ENCODE measurements at places on chromosomes 3 and 15.

DNA sequence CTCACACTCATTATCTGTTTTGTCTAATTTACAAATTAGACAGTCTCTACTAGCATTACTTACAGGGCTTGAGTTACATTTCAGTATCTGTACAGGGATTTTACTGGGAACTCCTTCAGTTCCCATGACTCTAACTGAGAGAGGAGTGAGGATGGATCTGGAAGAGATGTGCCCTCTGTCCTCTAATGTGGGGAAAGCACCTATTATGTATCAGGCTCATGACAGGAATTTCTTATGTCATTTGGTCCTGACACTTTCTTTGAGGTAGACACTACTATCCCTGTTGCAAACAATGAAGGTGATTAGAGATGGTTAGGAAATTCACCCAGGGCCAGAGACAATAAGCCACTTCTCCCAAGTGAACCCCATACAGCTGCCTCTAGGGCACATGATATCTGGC, 10.9 kb upstream of the NCKIPSD start:
- no peak for DNase-seq

DNA sequence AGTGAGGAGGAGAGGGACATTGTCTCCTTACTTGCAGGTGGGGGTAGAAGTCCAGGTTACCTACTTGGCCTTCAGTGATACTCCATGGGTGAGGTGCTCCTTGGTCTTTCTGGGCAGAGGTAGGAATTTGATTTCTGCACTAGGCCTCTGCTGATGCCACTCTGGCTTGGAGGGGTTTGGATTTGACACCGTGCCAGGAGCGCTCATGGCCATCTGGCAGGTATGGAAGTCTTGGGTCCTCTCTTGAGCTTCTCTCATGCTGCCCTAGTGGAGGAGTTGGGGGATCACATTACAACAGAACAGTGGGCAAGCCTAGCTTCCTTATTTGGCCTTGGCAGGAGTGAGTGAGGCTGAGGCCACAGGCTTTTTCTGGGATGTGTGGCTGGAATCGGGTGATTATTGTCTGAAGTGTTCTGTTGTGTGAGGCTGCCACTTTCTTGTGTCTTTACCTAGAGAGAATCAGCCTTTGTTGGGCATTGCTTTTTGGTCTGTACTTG, 525.0 kb downstream of the GABRG3 start:
- no peak for DNase-seq

- DNase-seq: peak; percentile 70
Observed at GRCh38 chr15:31263751-31264558, 62.7 kb upstream of the KLF13 start.

DNA sequence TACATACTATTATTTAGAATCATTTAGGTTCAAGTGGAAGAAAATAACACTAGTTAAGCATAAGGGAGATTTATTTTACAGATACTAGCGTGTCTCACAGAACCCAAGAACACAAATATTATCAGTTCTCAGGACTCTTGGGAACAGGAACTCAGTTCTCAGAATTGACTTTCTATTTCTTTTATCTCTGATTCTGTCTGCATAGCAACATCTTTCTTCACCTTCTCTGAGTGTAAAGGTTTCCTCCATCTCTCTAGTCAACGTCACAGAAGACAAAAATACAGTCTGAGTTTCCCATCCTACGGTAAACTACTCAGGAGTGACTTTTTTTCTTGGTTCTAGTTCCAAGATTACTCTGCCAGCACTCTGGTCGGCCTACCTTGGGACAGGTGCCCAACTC, 220.0 kb downstream of the SV2B start:
- DNase-seq: no peak

- DNase-seq: no peak
Observed at GRCh38 chr3:51156147-51156546, 228.9 kb upstream of the MANF start.

- no peak for DNase-seq
Observed at GRCh38 chr3:133038089-133038730, at the start of gene TMEM108. TMEM108 (plus strand) TSS chr3:133038391.

DNA sequence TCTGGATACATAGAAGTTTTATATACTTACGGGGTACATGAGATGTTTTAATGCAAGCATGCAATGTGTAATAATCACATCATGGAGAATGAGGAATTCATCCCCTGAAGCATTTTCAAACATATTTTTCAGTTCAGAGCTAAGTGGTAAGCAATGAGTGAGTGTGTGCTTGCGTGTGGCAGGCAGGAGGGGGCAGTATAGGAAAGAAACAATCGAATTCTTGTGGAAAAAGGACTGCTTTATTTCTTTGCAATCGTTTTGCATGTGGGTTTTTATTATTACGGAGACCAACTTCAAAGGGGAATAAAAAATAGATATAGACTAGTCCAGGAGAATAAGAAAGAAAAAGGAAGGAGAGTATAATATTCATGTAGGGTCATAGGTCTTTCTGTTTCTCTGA, 271.6 kb downstream of the CHL1 start:
- DNase-seq: no peak

- DNase-seq: no peak
Observed at GRCh38 chr3:122576174-122576940, 1.1 kb upstream of the PARP15 start.

- DNase-seq: no peak
Observed at GRCh38 chr15:35442742-35443141, 103.2 kb downstream of the DPH6 start.

DNA sequence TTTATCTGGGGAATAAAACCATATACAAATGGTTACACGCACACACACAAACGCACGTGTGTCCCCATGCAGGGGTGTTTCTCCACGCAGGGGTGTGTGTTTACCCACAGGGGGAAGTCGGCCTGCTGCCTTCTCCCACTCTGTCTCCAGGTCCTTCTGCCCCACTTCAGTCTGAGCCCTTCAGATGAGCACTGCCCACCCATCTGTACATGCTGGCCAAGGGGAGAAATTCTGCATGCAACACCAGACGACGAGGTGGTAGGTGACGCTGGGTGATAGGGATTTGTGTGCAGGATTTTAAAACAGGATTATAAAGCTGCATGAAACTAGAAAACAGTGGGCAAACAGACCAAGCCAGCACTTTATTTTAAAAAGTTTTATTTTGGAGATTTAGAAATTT, 122.5 kb downstream of the TJP1 start:
- DNase-seq: no peak

DNA sequence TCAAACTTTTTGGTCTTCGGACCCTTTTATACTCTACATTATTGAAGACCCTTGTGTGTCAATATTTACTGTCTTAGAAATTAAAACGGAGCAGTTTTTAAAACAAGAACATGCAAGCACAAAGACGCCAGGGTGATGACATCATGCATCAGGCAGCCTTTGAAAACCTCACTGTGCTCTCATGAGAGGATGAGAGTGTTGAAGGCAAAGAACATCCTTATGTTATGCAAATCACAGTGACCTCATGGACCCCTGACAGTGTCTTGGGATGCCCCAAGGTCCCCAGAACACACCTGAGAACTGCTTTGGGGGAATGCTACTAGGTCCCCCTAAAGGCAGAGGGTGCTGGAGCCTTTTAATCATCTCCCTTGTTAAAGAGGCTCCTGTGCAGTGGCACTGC, 51.6 kb downstream of the CHDH start:
- DNase-seq: no peak

DNA sequence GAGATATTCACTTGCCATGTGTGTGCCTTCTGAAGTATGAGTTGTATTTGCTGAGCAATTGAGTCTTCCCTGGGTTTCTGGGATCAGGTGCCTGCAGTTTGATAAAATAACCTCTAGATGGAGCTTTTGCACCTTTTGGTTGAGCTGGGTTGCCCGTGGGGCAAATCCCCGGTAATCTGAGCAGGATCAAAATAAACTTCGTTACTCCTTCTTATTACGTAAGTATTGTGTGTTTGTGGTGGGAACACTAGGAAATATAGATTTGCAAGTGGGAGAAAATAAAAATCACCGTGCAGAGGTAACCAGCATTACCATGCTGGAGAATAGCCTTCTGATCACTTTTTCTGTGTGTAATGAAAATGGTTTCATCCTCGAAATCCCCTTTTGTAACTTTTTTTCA, 277.4 kb upstream of the NR2E3 start:
- DNase-seq: no peak

DNA sequence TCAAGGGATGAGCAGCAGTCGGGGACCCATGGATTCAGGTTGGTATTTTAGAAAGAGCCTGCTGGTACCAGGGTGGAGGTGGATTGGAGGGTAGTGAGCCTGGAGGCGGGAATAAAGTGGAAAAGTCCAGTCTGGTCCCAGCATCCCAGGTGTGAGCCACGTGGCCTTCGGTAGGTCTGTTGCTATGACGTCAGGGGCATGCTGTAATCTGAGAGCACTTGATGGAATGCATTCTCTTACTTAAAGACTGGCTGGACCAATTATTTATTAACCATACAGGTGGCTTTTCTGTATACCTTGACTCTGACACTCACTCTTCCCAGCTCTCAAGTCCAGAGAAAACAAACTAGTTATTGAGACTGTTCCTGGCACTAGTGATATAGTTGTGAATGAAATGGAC, 389.9 kb upstream of the RGMA start:
- no peak for DNase-seq

- DNase-seq: no peak
Observed at GRCh38 chr3:171874879-171875278, 31.7 kb downstream of the TMEM212 start.

DNA sequence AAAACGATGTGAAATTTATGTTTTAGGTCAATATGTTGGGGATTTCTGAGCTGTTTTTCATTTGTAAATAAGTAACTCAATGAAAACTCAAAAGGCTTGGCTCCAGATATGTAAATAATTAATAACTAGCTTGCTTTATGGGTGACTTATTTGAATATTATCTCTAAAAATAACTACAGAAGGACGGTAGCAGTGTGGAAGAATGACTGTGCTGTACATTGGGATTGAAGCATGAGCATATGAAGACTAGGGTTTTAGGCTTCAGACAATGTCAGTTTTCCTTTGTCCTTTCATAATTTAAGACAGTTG, 343.9 kb downstream of the GRM7 start:
- DNase-seq: no peak

- no peak for DNase-seq
Observed at GRCh38 chr3:171113716-171114115, 87.2 kb upstream of the SLC2A2 start.

DNA sequence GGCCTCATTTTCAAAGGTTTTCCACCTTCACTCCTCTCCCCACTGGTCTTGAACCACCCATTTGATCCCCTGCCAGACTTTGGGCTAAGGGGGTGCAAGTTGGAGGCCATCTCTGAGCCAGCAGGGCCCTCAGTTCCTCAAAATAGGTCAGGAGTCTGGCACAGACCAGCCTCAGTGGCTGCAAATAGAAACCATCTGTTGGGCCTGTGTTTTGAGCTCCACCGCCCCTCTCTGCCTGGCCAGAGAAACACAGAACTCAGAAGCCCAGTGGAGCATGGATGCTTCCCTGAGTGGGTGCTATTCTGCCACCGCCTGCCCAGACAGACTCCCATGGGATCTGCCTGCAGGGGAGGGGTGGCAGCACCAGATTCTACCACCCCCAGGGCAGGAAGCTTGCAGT, 56.3 kb downstream of the CORO2B start:
- DNase-seq: no peak

DNA sequence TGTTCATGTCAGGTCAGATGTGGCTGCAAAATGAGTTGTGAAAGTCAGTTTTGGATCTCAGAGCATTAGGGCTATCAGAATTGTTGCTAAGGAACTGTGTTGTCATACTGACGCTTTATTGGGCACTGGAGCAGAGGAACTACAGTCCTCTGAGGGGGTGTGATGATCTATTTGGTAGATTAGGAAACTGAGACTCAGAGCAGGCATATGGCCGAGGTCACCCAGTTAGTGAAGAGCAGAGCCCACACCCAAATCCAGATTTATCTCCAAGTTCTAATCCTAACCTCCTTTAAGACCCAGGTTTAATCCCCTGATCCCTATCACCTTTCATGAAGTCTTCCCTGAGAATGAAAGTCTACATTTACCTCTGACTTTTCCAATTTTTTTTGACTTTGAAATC, 25.6 kb upstream of the GLCE start:
- no peak for DNase-seq

DNA sequence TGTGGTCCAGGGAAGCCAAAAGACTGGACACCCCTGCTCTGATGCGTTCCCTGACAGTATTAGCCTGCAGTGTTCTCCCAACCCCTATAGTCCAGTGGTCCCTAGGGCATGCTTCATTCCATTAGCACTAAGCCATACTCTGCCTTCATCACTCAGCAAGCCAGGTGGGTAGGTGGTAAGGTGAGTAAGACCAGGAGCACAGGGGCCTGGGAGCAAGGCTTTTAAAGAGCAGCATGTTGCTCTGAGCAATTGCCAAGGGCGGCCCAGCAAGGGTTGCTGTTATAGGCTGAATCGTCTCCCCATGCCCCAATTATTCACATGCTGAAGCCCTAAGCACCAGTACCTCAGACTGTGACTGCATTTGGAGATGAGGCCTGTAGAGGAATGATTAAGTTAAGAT, 11.0 kb downstream of the CXCR6 start:
- no peak for DNase-seq

DNA sequence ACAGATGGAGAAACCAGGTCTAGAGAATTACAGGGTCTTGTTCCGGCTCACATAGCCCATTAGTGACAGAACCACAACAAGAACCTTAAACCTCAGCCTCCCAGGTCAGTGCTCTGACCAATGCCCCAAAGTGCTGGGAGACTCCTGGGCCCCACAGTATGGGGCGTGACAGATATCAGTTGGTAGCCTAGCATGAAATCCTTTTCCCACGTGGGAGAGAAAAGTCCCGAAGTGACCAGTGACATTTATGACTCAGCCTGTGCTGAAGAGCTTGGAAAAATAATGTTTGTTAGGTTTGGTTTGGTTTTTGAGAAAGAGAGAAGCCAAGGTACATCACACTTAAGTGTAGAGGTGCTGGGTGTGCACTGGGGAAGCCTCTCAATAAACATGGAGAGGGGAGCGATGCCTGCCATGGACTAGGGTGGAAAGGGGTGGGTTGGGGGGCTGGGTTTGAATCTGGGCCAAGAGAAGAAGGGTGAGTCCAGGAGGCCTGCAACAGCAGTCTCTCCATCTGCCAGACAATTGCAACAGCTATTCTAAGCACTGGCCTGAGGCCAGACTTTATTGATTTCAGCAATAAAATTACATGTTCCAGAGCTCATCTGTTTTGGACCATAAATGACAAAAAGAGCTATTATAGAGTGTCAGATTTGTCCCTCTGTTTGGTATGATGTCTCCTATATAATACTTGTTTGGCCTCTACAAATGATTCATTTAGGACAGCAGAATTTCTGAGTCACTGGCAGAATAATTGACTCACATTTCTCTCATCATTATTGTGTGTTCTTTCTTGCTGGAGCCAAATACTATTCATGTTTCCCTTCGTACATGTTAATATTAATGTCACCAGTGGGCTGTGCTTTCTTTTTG, 43.4 kb downstream of the C2CD4A start:
- no peak for DNase-seq

DNA sequence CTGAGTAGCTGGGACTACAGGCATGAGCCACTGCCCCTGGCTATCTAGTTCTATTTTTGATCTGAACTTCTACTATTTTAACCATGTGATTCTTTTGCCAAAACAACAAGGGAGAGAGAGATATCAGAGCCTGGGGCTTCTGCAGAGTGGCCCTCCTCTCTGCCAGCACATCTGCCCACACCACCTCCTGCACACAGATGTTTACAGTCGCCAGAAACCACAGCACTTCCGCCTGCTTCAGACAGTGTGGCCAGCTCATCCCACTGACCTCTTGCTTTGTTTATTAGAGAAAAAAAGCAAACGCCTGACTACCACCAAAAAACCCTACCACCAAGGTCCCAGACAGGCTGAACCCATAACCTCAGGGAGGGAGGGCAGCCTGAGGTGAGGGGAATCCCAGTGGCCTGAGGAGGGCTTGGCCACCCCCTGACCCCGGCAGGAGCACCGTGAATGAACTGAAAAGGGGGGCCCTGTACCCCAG, 85.9 kb upstream of the ABHD2 start:
- DNase-seq: no peak

- DNase-seq: no peak
Observed at GRCh38 chr3:135199137-135199536, 404.1 kb downstream of the EPHB1 start.

GRCh38 chr3:58580826-58581327, 3.7 kb upstream of the FAM107A start:
- DNase-seq: no peak
